ENCODE measurements at places on chromosomes 5 and 9. TPM values are rescaled to one million over a fixed set of nuclear protein-coding genes. Genes with fewer than 3 reads are reported as not detected.

RGS7BP gene
- 7.2 TPM for polyA plus RNA-seq

STING1 gene
- polyA plus RNA-seq: 24.7 TPM

PLCXD3 gene
- 0.33 TPM for polyA plus RNA-seq

ARSB gene
- 20.8 TPM for polyA plus RNA-seq

Data from renal cortex interstitium (tissue), 15 donors.